ENCODE measurements at places on chromosomes 11 and 22.

GRCh38 chr11:124943254-124943616, 7.4 kb upstream of the HEPACAM start:
- no peak for DNase-seq

GRCh38 chr11:114090225-114090910, 30.9 kb downstream of the ZBTB16 start:
- no peak for DNase-seq

GRCh38 chr11:86703987-86704386, 31.6 kb upstream of the ME3 start:
- DNase-seq = no peak

GRCh38 chr11:84384731-84385130, 1098.6 kb upstream of the CCDC90B start:
- DNase-seq = peak; percentile 25

GRCh38 chr11:45805305-45806071, 539 bp downstream of the SLC35C1 start:
- peak; percentile 38 for DNase-seq

GRCh38 chr22:30731658-30732057, 37.0 kb downstream of the OSBP2 start:
- no peak for DNase-seq

Measured in NCI-H345 (cell line).